Cardiac muscle cell (in vitro differentiated cells and primary cell): ENCODE measurements at places on chromosomes 7 and 10. TPM values are rescaled to one million over a fixed set of nuclear protein-coding genes. Genes with fewer than 3 reads are reported as not detected.

The CTBP2 gene
- 67.8 and 74.5 TPM in 2 replicates for polyA plus RNA-seq

The DPP6 gene
- polyA plus RNA-seq: not detected in 2 replicates

The PRSS1 gene
- not detected in 2 replicates for polyA plus RNA-seq

The DNAJC12 gene
- 6.0 and 6.6 TPM in 2 replicates for polyA plus RNA-seq

The GNAT3 gene
- not detected in 2 replicates for polyA plus RNA-seq

The CLEC5A gene
- polyA plus RNA-seq: not detected in 2 replicates

The ENTPD1 gene
- 1.6 and 2.0 TPM in 2 replicates for polyA plus RNA-seq

The GRID1 gene
- 0.47 and 1.6 TPM in 2 replicates for polyA plus RNA-seq

The C10orf105 gene
- polyA plus RNA-seq: 0.85 TPM in 1 of 2 replicates, not detected in the other

The LRGUK gene
- polyA plus RNA-seq: 0.10 TPM in 1 of 2 replicates, not detected in the other

The DRGX gene
- not detected in 2 replicates for polyA plus RNA-seq

The BAIAP2L1 gene
- 7.6 and 17.4 TPM in 2 replicates for polyA plus RNA-seq

The GIMAP4 gene
- polyA plus RNA-seq: 1.8 TPM in 1 of 2 replicates, not detected in the other

The BTBD16 gene
- 0.16 TPM in 1 of 2 replicates, not detected in the other for polyA plus RNA-seq

The GPER1 gene
- 1.7 and 3.4 TPM in 2 replicates for polyA plus RNA-seq

The DLG5 gene
- polyA plus RNA-seq: 20.3 and 24.7 TPM in 2 replicates

The LBX1 gene
- not detected in 2 replicates for polyA plus RNA-seq

The RPEL1 gene
- polyA plus RNA-seq: not detected in 2 replicates

The ZMYND11 gene
- 34.3 and 51.9 TPM in 2 replicates for polyA plus RNA-seq

The PCLO gene
- polyA plus RNA-seq: 0.34 and 0.77 TPM in 2 replicates

The TMEM213 gene
- polyA plus RNA-seq: not detected in 2 replicates

The SOSTDC1 gene
- polyA plus RNA-seq: 2.0 and 2.9 TPM in 2 replicates

The ARHGEF5 gene
- 1.00 and 1.2 TPM in 2 replicates for polyA plus RNA-seq

The PRSS2 gene
- not detected in 2 replicates for polyA plus RNA-seq

The UCN3 gene
- not detected in 2 replicates for polyA plus RNA-seq

The ITGA8 gene
- 0.88 and 1.9 TPM in 2 replicates for polyA plus RNA-seq

The CDC14C gene
- 0.06 TPM in 1 of 2 replicates, not detected in the other for polyA plus RNA-seq

The DENND2A gene
- polyA plus RNA-seq: 14.0 and 18.2 TPM in 2 replicates

The PDE6C gene
- 0.12 and 0.29 TPM in 2 replicates for polyA plus RNA-seq

The GPRIN2 gene
- 3.3 and 3.7 TPM in 2 replicates for polyA plus RNA-seq

The PLXDC2 gene
- polyA plus RNA-seq: 10.3 and 13.1 TPM in 2 replicates

The CFAP58 gene
- polyA plus RNA-seq: 1.1 and 1.4 TPM in 2 replicates

The PLEKHS1 gene
- polyA plus RNA-seq: not detected in 2 replicates

The GFRA1 gene
- polyA plus RNA-seq: 1.7 and 3.4 TPM in 2 replicates

The MYH16 gene
- 0.09 and 0.15 TPM in 2 replicates for polyA plus RNA-seq

The PRSS37 gene
- 0.12 and 0.34 TPM in 2 replicates for polyA plus RNA-seq
